NCI-H524 treated with DMSO at 0.1 percent for 48 hours (cell line): ENCODE measurements at places on chromosomes 7 and 10.

GRCh38 chr10:614790-615582 lies 74.5 kb downstream of the DIP2C start:
- no peak for DNase-seq

DNA sequence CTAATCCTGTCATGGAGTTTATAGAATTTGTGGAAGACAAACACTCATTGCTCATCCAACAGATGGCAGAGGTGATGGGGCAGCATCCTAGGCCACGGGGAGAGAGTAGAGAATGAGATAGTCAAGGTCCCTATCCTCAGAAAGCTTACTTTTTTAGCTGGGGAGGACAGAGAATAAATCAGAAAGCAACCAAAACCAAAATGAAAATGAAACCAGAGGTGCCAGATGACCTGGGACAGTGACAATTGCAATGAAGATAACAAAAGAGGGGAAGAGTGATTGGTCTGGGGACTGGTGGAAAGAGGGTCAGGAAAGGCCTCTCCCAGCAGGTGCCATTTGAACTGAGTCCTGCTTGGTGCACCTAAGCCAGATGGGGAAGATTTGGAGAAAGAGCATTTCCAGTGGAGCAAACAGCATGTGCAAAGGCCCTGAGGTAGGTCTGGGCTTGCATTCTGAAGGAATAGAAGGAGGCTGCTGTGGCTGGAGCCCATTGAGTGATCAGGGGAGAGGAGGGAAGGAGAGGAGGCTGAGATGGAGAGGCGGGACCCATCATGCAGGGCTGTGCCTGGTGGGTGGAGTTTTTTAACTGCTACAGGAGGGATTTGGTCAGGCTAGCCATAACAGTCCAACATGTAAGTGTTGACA lies 164.1 kb downstream of the RPS24 start:
- DNase-seq = no peak

DNA sequence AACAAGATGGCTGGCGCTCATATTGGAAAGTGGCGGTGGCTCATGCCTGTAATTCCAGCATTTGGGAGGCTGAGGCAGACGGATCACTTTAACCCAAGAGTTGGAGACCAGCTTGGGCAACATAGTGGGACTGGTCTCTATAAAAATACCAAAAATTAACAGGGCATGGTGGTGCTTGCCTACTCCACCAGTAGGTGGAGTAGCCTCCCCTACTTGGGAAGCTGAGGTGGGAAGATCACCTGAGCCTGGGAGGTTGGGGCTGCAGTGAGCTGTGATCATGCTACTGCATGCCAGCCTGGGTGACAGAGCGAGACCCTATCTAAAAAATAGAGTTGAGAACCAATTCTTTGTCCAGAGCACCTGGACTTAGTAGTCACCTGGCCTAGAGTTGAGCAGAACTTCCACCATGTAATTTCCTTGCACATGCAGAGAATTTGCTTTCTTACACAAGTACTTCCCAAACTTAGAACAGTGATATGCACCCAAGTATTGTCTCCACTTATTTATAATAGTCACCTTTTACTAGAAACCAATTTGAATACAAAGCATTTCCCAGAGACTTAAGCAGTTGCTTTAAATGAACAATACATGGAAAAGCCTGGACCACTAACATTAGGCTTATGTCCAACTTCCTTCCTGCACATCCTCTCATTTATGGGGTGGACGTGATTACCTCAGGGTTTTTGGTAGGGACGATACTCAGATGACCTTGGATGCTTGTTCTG lies 15.9 kb downstream of the LAMB4 start:
- no peak for DNase-seq

- no peak for DNase-seq
Measured at GRCh38 chr7:94274828-94275227, 119.9 kb upstream of the COL1A2 start.

GRCh38 chr10:47058961-47059391 lies 147.7 kb downstream of the PTPN20 start:
- DNase-seq = no peak

- DNase-seq = no peak
Measured at GRCh38 chr7:50356945-50357268, 52.4 kb downstream of the IKZF1 start.

- DNase-seq = peak; percentile 94
Measured at GRCh38 chr7:88361357-88361756, 54.7 kb upstream of the STEAP4 start.

GRCh38 chr7:74138945-74139843 lies 35.0 kb upstream of the EIF4H start:
- no peak for DNase-seq

GRCh38 chr10:104666106-104666505 lies 25.0 kb downstream of the SORCS3 start:
- DNase-seq = no peak

- no peak for DNase-seq
Measured at GRCh38 chr7:143405173-143406001, 3.3 kb downstream of the EPHA1 start.

GRCh38 chr10:29828440-29828894 lies 193.7 kb upstream of the SVIL start:
- DNase-seq = no peak

- DNase-seq = no peak
Measured at GRCh38 chr10:104077247-104077646, 8.4 kb downstream of the COL17A1 start.

DNA sequence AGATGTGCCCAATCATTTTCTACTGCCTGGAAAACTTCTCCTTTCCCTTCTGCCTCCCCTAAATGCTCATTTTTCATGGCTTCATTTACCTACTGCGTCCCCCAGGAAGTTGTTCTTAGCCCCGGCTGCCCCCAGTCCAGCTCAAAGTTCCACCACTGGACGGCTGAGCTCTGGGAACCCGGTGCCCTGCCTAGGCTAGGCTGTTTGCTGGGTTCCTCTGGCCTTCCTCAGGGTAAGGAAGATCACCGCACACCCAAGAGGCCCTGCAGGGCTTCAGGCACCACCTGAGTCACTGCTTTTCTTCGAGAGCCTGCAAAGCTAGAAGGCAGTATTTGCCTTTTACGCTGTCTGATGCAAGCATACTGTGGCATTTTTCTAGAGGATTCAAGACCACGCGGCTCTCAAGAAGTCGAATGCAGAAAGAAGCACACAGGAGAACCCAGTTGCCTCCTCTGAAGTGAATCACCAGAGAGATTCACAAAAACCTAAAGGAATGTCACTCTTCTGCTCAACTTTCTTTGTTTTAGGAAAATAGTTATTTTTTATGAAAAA lies 46.7 kb upstream of the ZMIZ1 start:
- DNase-seq = no peak

GRCh38 chr7:93119191-93119905 lies 1.6 kb upstream of the SAMD9 start:
- no peak for DNase-seq

- DNase-seq = no peak
Measured at GRCh38 chr10:124401633-124402032, 17.1 kb downstream of the OAT start.

- no peak for DNase-seq
Measured at GRCh38 chr10:6516281-6516928, 63.7 kb downstream of the PRKCQ start.

GRCh38 chr7:116277070-116277469 lies 66.7 kb downstream of the TES start:
- DNase-seq = no peak

DNA sequence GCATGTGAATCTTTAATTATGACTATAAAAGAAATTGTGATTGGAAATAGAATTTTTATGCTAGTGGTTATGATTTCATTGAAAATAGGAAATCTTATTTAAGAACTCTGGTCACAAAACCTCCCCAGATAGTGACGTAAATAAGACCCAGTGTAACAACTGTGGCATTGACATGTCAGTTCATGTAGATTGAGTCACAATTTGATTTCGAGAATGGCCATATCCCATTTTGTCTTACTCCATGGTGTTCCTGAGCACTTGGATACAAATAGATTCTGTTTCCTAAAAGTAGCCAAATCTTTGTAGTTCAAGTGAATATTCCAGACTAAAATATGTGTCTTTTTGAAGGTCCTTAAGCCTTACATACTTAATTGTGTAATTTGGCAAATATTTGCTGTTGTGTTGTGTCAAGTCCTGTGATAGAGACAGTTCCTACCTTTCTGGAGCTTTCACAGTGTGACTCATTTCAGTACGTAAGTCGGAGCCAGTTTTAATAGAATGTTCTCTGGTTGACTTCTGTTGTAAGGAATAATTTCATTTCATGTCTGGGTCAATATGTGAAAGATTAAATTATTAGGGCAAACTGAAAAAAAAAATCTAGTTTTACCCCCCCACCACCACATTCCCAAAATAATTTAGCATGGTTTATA lies 37.1 kb upstream of the TOMM7 start:
- DNase-seq = no peak

DNA sequence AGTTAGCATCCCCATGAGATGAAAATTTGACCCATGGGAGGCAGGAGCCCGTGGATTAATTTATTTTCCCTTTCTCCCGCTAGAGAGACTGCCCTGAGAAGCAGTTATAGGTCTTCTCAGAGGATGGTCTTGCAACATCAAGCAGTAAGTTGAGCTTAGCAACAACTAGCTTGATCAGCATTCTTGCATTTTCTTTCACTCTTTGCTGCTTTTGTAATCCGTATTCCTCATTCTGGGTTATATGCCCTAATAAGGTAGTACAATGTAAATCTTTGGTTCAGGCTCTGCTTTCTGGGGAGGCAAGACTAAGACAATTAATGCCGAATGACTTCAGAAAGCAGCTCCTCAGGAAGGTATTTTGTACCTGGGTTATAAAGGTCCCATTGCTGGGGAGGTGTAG lies 146.8 kb downstream of the FZD1 start:
- DNase-seq = no peak

DNA sequence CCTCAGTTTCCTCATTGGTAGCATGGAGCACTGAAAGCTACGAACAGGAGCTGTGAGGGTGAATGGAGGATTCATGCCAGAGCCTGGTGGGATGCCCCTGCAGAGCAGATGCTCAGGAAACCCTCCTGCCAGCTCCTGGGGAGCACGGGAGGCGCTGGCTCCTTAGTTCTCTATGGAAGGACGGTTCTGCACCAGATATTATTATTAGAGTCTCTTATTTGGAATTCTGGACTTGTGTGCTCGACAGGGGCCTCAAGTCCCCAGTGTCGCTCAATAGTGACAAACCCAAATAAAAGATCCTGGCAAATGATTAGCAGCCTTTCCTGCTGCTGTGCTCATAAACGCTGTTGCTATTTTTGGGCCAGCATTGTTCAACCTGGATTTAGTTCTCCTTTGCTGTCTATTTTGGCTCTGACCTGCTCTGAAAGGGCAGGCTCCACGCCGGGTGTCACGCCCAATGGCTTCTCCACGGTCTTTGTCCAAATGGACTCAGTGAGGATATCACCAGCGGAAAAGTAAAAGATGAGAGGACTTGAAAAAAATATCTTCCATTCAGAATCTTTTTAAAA lies 23.0 kb upstream of the KLF6 start:
- no peak for DNase-seq

DNA sequence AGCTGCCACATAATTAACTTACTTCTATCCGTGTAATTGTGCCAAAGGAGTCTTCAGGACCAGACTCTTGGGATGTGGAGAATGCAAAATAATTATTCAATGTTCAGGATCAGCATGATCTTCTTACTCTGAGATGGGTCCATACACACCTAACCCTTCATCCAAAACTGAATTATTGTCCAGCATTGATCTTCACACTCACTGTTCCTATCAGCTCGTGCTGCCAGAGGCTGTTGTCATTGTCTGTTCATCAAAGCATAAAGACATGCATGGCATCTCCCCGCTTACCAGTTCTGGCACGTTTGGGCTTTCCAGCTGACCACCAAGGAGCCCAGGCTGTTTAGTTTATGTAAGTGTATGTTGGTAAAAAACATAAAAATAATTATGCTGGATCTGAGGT lies 1090.7 kb downstream of the DNAJB9 start:
- no peak for DNase-seq

DNA sequence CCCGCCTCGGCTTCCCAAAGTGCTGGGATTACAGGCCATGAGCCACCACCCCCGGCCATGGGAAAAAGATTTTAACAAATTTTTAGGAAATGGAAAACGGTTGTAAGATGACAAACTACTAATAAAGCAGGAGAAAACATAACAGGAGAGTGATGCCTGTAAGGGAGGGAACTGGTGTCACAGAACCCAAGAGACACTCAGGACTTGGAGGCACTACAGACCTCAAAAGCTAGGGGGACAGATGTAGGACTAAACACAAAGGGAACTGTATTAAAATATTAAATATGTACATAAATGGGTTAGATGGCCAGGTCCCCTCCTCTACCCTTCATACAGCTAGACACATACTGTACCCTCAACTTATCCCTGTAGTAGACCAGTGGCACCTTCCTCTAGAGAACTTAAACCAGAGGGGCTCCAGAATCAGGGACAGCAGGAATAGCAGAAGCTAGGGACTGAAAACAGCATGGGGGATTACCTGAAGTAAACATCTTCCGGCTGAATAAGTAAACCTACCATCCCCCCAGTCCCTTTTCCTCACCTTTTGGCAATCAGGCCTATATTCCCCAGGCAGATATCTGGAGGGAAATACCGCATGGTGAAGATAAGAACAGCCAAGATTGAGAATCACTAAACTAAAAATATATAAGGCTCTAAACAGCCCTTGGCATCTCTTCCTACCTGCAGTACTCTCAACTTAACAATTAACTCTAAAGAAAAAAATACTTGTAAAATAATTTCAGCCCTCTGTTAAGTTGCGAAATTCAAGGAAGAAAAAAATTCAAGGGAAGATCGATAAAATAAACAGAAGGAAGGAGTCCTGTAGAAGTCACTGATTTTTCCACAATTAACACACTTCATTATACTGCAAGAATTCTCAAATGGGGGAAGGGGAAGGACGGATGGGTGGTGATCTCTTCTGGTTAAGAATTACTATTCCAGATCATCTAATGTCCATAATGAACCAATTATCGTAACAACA lies 15.5 kb downstream of the TM9SF3 start:
- DNase-seq = no peak

DNA sequence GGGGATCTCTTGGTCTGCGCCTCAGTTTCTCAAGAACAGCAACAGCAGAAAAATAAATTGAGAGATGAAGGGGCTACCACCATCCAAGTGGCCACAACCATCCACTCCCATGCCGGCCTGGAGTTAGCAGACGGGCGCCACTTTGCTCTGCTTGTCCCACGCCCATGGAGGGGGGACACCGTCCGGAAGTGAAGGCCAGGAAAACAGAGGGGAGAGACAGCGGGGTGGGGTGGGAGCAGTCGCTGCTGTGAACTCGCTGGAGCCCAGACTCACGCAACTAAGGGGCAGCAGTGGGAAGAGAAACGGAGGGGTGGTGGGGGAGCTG lies 135.4 kb downstream of the KIF20B start:
- DNase-seq = no peak

DNA sequence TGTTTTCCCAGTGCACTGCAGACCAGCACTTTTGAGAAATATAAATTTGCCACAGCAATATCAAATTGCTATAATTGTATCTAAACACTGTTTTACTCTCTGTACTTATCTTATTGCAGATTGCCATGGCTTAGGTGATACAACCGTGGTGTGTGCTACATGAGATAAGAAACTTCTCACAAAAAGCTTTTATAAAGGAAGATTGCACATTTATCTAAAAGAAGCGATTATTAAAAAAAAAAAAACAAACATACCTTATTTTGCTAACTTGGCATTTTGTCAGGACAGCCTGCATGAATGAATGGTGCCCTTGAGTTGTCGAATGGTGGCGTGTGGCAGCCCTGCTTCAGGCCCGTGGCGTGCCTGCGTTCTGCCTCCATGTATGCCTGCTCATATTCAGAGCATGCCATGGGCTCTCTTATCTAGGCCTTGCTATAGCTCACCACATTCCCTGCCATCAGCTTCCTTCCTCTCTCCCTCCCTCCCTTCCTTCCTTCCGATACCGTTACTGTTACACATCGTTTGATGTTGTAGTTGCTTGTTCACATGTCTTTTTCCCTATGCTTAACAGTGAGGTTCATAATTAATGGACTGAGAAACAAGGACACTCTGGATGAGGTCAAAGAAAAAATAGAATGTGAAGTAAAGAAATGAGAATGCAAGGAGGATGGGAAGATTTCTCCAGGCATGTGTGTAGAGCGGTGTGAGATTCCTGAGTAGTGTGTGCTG lies 34.9 kb downstream of the PRKAR2B start:
- no peak for DNase-seq
